Suprapubic skin (tissue), 4 donors: ENCODE measurements at places on chromosomes 12 and 14. TPM values are rescaled to one million over a fixed set of nuclear protein-coding genes. Genes with fewer than 3 reads are reported as not detected.

DNA sequence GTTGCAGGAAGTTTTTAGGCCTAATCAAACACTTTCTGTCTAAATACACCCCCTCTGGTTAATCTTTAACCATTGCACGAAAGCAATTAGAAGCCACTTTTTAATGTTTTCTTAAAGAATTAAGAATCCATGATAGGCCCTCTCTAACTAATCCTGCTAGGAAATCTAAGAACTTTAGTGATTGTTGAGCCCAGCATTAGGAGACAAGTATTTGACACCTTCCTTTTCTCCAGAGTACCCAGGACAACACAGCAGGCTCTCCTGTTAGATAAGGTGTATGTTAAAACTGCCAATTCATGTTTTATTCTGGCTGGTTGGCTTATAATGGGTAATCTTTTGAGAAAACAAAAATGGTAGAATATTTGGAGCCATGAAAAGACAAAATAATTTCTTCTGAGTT lies 95.0 kb downstream of the ALX1 start:
- no peak for DNase-seq

- DNase-seq, result no peak
Measured at GRCh38 chr12:94740601-94741362, 90.4 kb upstream of the TMCC3 start.

DNA sequence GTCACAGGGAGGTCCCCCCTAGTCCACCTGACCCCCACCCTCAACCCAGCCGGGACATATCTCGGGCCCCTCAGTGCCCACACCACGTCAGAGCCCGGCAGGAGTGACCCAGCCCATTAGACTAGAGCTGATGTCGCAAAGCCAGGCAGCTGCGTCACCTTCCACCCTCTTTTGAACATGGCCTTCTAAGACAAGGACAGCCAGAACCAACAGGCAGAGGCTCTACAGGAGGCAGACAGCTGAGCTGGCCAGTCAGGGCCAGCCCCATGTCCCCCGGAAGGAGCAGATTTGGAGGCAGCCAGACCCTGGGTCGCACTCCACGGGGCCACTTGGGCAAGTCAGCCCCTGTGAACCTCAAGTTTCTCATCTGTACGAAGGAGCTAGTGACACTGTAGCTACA lies 44.1 kb downstream of the SCARB1 start:
- no peak for DNase-seq

GRCh38 chr12:46460682-46461210 lies 88.2 kb upstream of the SLC38A2 start:
- no peak for DNase-seq

GRCh38 chr12:113537751-113538087 lies 66.0 kb upstream of the LHX5 start:
- no peak for DNase-seq

DNA sequence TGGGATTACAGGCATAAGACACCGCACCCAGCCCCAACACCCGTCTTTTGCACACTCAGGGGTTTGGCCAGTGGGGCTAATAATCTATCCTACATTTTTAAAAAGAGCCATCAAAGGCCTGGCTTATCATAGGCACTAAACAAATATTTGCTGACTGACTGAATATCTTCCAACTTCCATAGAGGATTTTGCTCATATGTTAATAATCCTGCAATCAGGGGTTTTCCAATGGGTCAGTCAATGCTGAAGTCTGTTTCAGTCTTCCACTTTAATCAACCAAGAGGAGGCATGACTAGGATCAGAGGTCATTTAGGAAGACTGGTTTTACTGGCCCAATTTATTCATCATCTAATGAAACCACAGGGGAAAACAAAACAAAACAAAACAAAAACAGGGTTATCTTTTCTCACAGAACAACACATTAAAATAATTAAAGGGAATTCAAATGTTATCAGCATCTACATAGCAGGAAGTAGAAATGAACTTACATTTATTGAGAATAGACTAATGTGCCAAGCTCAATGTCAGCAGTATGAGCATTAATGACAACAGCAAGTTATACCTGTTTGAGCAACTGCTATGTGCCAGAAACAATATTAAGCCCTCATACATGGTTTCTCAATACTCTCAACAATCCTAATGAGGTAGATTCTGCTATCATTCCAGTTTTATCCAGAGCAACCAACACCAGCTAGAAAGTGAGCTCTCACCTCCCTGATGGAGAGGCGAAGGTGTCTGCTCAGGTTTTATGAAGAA lies 372.2 kb downstream of the EGLN3 start:
- DNase-seq, result no peak

DNA sequence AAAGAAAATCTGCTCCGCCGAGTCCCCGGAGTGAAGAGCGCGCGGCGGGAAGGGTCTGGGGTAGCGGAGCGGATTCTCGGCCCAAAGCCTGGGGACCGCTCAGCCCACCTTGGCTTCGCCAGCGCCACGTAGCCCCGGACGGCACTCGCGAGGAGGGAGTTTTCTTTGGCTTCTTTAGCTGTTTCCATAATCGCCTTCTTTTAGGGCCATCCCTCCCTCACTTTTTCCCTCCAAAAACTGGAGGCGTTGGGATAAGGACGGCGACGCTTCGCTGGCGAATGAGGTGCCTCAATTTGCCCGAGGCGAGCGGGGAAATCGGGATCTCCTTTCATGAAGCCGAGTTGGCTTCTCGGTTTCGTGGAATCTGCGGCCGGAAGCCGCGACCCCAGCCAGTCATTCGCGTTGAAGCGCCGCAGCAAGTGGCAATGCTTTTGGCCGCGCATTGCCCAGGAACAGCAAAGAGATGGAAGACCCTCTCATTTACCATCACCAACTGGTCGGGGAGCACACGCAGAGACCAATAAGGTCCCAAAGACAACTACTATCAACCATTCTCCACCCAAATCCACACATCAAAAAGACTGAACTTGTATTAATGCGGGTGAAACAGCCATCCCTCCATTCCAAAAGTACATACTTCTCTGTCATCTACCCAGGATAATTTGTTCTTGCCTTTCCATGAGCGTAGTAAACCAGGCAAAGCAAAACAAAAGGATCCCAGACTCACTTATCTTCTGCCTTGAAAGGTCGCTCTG lies 8.4 kb upstream of the SIX1 start:
- no peak for DNase-seq

GRCh38 chr12:7023114-7023513 lies 4.8 kb upstream of the LPCAT3 start:
- no peak for DNase-seq

DNA sequence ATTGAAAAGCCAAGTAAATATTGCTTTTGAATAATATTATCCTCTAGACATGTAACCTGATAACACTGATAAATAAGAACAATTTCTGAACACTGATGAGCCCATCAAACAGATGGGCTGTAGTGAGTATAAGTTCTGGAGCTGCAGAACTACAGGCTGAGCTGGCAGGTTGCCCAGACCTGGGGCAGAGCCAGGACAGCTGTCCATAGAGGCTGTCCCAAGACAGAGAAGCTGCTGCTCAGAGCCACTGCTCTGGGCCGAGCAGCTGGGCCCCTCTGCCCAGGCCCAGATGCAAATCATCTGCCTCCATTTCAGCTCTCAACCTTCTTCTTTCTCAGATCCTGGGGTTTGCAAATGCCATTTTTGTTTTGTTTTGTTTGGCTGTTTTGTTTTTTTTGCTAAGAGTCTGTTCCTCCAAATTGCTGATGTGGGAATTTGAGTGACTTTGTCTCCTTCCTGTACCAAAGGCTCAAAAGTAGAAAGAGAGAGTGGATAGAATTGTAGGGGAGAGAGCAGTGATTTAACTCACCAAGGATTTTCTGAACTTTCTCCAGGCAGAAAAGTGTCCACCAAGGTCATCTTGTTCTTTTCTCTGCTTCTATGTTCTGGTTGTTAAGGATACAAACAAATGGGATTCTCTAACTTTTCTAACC lies 4.0 kb upstream of the TESPA1 start:
- DNase-seq, result no peak

- DNase-seq, result no peak
Measured at GRCh38 chr12:67540920-67541624, 107.5 kb upstream of the DYRK2 start.

GRCh38 chr12:2833327-2833726 lies 1.5 kb downstream of the NRIP2 start:
- DNase-seq, result no peak

DNA sequence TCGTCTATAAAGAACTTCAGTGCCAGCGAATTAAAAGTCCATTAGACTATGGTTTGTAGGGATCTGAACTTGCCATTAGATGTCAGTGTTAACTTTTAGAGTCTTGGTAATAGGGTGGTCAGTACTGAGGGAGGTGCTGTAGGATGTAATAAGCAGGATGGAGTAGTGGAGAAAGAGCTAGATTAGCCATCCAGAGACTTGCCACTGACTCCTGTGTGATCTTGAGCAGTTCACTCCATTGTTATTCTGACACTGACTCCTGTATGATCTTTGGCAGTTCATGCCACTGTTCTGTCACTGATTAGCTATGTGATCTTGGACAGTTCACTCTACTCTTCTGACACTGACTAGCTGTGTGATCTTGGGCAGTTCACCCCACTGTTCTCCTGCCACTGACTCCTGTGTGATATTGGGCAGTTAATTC lies 133.6 kb downstream of the TTLL5 start:
- DNase-seq, result no peak

DNA sequence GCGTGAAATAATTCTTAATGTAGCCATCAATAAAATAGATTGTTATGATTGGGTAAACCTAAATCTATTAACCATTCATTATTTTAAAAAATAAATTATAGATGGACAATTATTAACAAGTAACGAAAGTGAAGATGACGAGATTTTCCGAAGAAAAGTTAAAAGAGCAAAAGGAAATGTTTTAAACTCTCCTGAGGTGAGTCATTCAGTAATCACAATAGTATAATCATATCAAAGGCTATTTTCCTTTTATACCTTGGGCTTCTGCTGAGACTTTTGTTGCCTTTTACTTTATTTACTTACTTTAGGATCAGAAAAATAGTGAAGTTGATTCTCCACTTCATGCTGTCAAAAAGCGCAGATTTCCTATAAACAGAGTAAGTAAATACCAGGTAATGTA lies 45.6 kb downstream of the FANCM start:
- no peak for DNase-seq

USP44 gene
- total RNA-seq, result 1.4 TPM

OTX2 gene
- total RNA-seq, result not detected

EGLN3 gene
- total RNA-seq, result 37.8 TPM

PPP2R3C gene
- total RNA-seq, result 10.0 TPM

NYNRIN gene
- total RNA-seq, result 34.4 TPM

EXD2 gene
- 19.7 TPM for total RNA-seq

TMTC1 gene
- total RNA-seq, result 15.7 TPM

LRTM2 gene
- not detected for total RNA-seq
